Mesangial cell (primary cell): ENCODE measurements at places on chromosomes 1 and 21. TPM values are rescaled to one million over a fixed set of nuclear protein-coding genes. Genes with fewer than 3 reads are reported as not detected.

KDF1 gene
- 1.6 and 3.4 TPM in 2 replicates for total RNA-seq

MYOG gene
- not detected in 2 replicates for total RNA-seq

NBPF8 gene
- total RNA-seq, result 6.8 and 11.2 TPM in 2 replicates

TNN gene
- total RNA-seq, result not detected in 2 replicates

NPR1 gene
- total RNA-seq, result 4.7 and 74.3 TPM in 2 replicates

KCNN3 gene
- total RNA-seq, result under 0.01 TPM in 2 replicates

CTSS gene
- under 0.01 and 0.33 TPM in 2 replicates for total RNA-seq

PLA2G2C gene
- total RNA-seq, result not detected in 2 replicates

CDC20 gene
- 12.9 and 358 TPM in 2 replicates for total RNA-seq

YIPF1 gene
- 14.5 and 29.3 TPM in 2 replicates for total RNA-seq

SLC9C2 gene
- total RNA-seq, result not detected in 2 replicates
